ENCODE measurements at places on chromosomes 1 and 21.

DNA sequence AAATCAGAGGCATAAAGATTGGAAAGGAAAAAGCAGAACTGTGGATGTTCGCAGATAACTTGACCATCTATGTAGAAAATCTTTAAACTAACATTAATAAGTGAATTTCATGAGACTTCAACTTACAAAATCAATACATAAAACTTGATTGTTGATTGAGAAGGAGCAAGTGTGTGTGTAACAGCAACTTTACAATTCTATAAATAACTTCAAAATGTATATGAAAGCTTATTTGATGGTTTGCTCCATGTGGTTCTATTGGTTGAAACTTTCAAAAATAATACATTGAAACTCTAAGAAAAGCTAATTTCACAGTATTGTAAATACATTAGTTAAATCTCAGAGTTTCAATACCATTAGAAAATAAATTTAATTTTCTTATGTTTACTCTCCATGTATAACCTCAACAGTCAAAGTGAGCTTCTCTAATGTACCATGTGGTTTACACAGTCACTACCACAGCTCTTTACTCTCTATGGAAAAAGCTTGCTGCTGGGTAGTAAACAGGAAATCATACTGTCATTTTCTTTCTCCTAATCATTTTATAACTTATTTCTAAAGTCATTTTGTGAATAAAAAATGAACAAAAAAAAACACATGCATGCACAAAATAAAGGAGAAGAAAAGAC lies 12.0 kb downstream of the AKT3 start:
- no peak for DNase-seq

DNA sequence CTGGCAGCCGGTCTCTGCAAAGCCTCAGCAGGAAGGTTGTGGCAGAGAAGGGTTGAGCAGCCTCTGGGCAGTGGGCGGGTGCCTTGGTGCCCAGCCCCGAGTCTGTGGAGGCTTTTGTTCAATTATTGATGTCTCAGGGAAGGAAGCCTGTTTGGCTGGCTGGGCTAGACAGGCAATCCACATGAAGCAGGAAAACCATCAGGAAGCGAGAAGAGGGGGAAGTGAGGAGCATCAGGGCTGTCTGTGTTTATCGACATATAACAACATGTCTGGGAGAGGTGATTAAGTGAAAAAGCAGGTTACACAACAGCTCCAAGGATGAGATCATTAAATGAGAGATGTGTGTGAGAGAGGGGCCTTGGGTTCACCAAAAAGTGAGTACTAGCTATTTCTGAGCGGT lies 105.4 kb downstream of the UBE2U start:
- no peak for DNase-seq

DNA sequence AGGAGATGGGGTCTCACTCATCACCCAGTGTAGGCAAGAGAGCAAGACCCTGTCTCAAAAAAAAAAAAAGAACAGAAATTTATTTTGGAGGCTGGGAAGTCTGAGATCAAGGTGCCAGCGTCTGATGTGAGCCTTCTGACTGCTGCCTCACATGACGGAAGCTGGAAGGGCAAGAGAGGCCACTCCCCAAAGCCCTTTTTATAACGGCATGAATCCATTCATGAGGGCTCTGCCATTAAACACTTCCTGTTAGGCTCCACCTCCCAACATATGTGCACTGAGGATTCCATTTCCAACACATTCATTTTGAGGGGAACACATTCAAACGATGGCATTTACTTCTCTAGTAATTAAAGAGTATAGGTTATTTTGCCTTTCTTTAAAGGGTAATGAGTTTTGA lies 50.9 kb upstream of the C1orf198 start:
- peak; percentile 52 for DNase-seq

DNA sequence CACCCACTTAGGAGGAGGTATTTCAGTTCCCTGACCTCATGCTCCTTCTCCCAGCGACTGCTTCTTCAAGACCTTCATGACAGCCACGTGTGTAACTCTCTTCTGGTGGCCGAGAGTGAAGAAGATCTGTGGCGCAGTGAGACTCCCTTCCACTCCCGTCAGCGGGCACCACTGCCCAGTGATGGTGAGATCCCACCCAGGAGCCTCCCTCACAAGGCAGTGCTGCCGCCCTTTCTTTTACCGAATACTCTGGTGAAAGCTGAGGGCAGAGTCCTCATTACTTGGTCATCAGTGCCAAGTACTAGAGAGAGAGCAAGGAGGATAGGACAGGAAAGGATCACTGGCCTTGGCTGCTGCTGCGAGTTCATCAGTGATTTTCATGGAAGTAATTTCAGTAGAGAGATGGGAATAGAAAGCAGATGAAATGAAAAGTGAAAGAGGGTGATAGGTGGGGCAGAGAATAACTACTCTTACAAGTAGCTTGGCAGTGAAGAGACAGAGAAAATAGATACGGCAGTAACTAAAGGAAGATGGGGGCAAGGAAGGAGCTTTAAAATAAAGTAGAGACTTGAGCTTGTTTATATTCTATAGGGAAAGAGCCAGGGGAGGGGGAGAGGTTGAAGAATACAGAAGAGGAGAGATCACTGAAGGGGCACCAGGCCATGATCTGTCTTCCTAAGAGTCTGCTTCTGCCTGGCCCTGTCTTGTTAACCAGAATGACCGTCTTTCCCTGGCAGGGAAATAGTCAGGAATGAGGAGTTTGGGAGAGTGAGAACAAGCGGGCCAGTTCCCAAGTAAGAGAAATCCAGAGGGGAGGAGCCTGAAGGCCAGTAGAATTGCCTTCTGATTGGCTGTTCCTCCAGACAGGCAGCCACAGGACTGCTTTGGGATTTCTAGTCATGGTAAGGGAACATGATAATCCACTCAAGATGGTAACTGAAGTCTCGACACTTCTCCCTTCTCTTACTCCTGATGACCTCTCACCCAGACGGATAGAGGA lies 18.3 kb downstream of the HYI start:
- DNase-seq: no peak

GRCh38 chr21:37565530-37566223 lies 199.1 kb downstream of the DYRK1A start:
- no peak for DNase-seq

DNA sequence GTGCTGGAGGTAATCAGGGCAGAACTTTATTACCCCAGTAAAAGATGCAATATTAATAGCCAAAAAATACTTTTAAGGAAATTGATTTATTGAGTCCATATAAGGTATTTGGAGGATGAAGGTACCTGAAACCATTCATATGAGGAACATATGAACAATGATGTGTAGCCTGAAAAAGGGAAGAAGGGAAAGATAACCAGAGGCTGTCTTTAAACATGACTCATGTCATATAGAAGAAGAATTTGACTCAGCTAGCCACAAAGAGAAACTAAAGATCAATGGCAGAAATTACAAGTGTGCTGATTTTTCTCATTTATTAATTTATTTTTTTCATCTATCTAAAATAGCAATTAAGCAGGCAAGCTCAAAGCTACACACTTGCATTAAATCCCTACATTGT lies 136.2 kb upstream of the DUSP10 start:
- DNase-seq: no peak

DNA sequence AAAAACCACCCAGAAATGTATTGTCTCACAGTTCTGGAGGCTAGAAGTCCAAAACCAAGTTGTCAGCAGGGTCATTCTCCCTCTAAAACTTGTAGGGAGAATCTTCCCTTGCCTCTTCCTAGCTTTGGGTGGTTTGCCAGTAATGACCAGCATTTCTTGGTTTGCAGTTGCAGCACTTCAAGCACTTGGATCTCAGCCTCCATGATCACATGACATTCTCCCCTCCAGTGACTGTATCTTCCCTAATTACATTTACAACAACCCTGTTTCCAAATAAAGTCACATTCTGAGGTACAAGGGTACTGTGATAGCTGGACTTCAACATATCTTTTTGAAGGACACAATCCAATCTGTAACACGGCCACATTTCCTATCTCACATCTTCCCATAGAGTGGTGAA lies 37.2 kb downstream of the EVI5 start:
- DNase-seq: no peak

DNA sequence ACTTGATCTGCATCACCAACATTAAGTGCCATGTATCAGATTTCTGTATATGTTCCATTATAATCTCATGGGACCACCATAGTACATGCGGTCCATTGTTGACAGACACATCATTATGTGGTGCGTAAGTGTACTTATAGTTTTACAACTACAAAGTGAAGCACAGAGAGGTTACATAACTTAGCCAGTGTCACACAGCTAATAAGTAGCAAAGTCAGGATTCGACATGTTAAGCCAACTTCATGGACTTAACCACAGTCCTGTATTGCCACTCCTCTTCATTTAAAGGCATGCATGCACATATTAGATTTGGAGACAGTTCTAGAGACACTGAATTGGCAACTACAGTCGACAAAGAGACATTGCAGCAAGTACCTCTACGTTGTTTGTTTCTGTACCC lies 120.5 kb downstream of the ATF6 start:
- no peak for DNase-seq

DNA sequence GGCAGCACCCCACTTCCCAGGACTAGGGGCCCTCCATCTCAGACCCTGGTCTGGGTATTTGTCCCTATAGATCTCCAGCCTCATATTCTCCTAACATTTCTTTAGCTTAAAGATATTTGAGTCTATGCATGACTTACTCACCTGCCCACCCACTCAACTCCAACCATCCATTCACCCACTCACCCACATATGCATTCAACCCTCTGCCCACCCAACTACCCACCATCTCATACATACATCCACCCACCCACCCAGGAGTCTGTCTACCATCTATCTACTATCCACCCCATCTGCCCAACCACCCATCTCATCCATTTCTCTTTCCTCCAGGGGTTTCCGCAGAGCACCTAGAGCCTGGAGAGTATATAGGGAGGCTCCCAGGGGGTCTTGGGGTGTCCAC lies 42.7 kb downstream of the FAAH start:
- no peak for DNase-seq

DNA sequence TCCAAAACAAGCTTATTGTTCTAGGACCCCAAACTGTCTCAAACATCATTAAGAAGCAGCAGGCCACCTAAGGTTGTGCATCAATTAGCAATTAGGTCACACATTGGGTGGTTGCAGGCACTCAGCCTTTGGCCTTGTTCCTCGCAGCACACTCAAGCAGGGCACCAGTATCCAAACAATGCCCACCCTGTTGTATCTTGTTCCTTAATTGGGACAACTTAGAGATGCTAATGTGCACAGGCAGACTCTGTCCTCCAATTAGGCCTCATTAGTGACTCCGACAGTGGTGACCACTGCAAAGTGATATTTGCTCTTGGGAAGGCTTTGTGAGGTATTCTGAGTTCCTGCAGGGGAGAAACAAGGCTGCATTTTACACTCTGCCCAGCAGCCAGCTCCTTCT lies 515.1 kb upstream of the PTBP2 start:
- no peak for DNase-seq

GRCh38 chr1:68293122-68293521 lies 60.8 kb upstream of the WLS start:
- no peak for DNase-seq

GRCh38 chr1:183230413-183230812 lies 44.3 kb downstream of the LAMC2 start:
- no peak for DNase-seq

GRCh38 chr1:180851995-180852887 lies 60.5 kb upstream of the KIAA1614 start:
- DNase-seq: no peak

DNA sequence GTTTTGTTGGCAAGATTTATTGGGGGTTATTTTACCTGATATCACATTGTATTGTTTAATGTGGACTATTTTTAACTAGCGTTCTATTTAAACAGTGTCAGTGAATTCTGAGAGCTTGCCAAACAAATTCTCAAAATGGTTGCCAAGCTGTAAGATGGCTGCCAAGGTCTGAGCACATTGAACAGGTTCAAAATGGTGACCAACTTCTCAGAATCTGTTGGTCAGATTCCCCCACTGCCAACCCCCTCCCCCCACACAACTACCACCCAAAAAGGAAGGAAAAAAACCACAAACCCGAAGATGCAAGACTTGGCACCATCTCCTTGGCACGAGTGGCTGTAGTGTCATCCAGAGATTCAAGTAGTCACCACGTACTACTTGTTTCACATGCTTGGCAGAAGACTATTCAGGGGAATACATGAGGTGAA lies 159.1 kb downstream of the NFIA start:
- DNase-seq: no peak

- DNase-seq: no peak
Observed at GRCh38 chr1:38589036-38589435, 270.5 kb downstream of the RRAGC start.

DNA sequence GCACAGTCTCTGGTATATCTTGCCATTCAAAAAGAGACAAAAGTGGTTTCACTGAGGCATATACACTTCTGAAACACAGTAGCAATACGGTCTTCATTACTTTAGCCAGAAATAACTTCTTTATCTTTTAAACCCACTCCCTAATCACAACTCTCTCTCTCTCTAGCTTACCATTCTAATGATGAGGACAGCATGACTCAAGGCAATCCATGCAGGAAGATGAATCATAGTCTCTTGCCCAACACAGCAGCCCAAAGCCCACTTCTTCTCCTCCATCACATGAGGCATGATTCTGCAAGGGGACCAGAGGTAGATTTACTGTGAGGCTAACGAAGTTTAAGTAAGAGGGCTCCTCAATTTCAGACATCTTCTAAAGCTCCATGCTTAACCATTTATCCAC lies 285.0 kb upstream of the NR5A2 start:
- no peak for DNase-seq

GRCh38 chr1:75426688-75427087 lies 184.2 kb downstream of the SLC44A5 start:
- no peak for DNase-seq

DNA sequence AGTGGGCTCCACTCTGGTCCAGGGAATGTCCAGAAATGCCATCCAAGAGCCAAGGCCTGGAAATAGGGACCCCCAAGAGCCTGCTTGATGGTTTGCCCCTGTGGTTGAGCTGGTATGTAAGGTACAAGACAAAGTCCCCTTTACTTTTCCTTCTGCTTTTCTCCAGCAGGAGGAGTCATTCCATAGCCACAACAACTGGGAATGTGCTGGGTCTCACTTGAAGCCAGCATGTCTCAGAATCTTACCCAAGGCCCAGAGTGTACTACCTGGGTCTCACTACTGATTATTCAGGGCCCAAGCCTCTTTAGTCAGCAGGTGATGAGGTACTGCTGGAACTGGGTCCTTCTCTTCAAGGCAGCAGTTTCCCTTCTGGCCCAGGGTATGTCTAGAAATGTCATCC lies 62.1 kb upstream of the CD55 start:
- no peak for DNase-seq

- peak; percentile 52 for DNase-seq
Observed at GRCh38 chr21:43361127-43361492, 65.8 kb downstream of the SIK1 start.

- no peak for DNase-seq
Observed at GRCh38 chr1:56978819-56979218, 13.0 kb upstream of the C8B start.

- no peak for DNase-seq
Observed at GRCh38 chr1:182570611-182570970, 18.5 kb downstream of the RNASEL start.

GRCh38 chr1:221888218-221888617 lies 146.3 kb upstream of the DUSP10 start:
- DNase-seq: no peak

GRCh38 chr1:83547901-83548300 lies 451.0 kb downstream of the TTLL7 start:
- no peak for DNase-seq

Data from NCI-H510A (cell line).